Mesenteric fat pad (tissue), 1 donor: ENCODE measurements at places on chromosomes 11 and 22. TPM values are rescaled to one million over a fixed set of nuclear protein-coding genes. Genes with fewer than 3 reads are reported as not detected.
A peak's percentile ranks its signal among the peaks of the same experiment; 100 is the strongest.

Gene MIOX
- not detected for total RNA-seq

Gene TAF6L
- total RNA-seq, result 22.3 TPM

Gene GRAP2
- 1.3 TPM for total RNA-seq

- no peak for DNase-seq
Measured at GRCh38 chr11:69365558-69365957, 71.6 kb downstream of the MYEOV start.

DNA sequence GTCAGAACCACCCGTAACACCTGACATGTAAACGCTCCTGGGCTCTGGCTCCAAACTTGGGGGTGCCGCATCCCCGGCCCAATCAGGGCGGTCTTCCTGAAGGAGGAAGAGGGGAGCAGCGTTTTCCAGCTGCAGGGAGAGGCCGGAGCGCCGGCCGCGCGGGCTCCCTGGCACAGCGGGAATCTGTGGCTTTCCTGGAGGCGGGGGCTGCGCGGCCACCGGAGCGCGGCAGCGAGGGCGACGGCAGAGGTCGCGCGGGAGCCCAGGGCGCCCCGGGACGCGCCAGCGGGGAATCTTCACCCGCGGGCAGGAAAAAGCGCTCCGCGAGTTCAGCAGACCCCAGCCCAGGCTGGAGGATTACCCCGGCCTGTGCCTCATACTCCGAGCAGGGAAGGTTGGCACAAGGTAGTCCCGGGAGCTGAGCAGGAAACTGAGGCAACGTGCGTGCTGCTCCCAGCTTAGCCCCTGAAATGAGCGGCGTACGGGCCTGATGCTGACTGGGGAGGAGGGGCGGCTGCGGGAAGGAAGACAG lies 600 bp upstream of the ESAM start:
- no peak for DNase-seq

DNA sequence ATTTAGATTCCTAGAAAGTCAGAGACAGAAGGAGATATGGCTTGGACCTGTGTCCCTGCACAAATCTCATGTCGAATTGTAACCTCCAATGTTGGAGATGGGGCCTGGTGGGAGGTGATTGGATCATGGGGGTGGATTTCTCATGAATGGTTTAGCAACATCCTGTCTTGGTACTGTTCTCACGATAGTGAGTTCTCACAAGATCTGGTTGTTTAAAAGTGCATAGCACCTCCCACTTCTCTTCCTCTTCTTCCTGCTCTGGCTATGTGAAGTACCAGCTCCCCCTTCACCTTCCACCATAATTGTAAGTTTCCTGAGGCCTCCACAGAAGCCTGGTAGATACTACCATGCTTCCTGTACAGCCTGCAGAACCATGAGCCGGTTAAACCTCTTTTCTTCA lies 27.6 kb upstream of the PAMR1 start:
- no peak for DNase-seq

DNA sequence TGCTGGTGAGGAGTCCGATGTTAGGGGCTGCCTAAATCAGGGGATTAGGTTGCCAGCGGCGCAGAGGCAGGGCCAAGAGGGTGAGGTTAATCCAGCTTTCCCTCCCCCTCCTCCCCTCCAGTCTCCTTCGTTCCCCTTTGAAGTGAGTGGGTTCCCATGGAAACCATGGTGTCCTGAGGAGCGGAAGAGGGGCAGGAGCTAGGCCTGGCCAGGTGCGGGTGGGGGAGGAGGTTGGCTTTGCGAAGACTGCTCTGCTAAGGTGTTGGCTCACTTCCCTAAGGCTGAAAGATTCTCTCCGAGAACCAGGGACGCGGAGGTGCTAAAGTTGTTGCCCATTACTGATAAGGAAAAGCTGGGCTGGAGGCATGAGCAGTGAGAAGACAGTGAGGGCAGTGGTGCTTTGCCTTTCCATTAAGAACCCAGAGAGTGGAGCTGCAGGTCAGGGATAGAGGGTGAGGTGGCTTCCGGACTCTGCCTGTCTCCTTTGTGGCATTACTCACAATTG lies 124.6 kb downstream of the FEZ1 start:
- DNase-seq, result no peak

DNA sequence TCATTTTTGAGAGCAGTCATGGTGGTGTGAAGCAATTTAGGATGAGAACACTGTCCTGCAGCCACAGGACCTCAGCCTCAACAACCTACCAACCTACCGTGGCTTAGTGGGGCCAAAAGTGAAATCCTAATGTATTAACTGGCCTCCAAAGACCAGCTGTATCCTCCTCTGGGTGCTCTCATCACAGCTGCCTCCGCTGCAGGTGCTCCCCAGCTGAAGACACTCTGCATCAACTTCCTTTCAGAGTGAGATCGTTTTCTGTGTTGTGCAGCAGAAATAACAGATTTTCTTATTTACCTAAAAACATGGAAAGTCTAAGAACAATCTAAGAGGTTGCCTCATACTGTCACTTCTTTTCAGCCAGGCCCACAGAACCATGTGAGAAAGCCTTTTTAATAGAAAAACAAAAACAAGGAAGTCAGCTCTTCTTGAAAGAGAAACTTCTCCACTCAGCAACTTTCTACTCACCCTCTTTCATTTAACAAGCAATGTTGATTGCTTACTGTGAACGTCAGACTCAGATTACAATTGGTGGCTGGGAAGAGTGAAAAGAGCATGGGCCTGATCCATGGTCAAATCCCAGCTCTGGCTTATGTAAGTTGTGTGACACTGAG lies 136.1 kb downstream of the TENM4 start:
- DNase-seq, result no peak

DNA sequence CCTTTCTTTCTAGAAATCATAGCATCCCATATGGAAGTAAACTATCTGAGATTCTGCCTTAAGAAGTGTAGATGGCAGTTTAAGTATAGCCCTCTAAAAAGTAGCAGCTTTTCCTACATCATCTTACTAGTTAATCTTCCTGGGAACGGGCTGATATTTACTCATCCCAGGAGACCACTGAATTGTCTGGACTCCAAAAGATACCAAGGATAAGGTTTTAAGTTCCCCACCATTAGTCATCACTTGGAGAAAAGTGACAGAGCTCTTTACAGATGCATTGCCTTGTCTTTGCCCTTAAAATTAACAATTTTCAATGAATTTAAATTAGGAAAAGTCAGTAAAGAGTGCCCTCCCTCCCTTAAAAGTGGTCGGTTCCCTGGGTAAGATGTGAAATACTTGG lies 129.5 kb downstream of the MAML2 start:
- DNase-seq, result no peak

DNA sequence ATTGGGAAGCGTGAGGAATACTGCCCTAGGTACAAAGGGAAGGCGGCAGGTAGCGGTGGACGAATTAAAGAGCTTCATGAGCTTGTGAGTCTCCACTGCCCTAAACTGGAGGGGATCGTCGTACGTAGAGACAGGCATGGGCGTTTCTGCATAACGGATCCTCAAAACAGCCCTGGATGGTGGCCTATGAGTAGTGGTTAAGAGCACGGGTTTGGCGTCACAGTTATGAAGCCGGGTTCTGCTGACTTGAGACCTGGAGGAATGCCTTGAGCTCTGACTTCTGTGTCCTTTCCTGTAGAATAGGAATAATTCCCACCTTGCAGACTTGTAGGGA lies 335 bp downstream of the TMEM138 start:
- no peak for DNase-seq

DNA sequence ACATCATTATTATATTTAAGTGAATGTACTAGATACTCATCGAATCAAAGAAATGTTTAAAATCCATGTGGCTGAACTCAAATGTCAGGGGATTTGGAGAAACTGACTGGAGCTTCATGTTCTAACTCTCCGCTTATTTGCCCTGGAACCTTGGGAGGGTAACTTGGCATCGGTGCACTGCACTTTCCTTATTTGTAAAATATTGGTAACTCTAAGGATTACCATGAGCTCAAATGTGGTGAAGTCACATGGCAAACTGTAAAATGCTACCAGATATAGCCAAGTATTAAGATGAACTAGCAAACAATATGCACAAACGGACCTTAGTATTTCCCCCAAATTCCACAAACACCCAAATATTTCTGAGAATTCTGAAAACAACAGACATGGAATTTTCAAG lies 75.6 kb downstream of the ETS1 start:
- DNase-seq, result no peak

DNA sequence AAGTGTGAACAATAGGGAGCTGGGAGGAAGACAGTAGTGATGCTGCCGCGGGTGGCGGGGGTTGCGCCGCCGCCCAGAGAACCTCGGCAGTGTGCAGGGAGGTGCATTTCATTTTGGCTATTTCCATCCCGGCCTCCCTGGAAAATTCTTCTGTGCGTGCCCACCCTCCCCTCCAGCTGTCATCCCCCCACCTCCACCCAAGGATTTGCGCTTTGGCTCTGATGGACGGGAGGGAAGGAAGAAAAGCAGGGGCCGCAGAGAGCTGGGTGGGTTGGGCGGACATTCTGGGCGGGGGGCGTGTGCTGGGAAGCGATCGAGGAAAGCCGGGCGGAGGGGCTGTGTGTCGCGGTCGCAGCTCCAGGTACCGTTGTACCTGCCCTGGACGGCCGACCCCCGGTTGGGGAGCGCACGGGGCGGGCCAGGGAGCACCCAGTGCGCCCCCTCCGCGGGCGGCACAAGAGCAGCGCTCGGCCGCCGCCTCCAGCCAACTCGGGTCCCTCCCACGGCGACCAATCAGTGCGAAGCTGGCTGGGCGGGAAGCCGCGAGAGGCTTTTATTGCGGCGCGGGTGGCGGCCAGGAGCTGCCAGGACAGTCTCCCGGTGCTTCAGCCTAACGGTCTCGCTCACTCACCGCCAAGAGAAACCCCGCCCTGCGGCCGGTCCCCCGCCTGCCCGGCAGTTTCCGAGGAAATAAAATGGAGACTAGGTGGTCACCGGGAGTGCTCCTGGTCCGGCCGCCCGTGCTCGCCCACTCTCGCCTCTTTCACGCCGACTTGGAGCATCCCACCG lies 1.6 kb downstream of the NCAM1 start:
- peak; percentile 90 for DNase-seq

- no peak for DNase-seq
Measured at GRCh38 chr11:126519764-126520734, 164.6 kb downstream of the ST3GAL4 start.
